ENCODE measurements at places on chromosomes 4 and X. TPM values are rescaled to one million over a fixed set of nuclear protein-coding genes. Genes with fewer than 3 reads are reported as not detected.

CEP135 gene
- 5.6 TPM for polyA plus RNA-seq

SHISA3 gene
- polyA plus RNA-seq: 3.7 TPM

GPRASP2 gene
- polyA plus RNA-seq: 15.5 TPM

VCX3B gene
- not detected for polyA plus RNA-seq

POF1B gene
- 0.05 TPM for polyA plus RNA-seq

DNA sequence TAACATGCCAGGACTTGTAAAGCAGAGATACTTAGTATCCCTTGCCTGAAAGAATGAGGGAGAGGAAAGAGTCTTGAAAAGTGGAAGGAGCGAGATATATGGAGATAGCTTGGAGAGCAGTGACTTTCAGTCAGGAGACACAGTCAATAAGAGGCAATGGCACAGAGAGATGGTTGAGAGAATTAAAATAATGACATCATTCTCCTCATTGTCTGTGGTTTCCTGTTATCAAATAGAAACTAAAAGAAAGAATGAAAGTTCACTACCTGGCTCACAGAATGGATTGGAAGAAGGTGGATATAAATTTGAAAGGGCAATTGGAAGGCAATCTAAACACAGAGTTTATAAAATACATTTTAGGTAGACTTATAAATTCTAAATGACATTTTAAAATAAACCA lies 760.2 kb upstream of the AADAT start:
- DNase-seq: no peak

- DNase-seq: no peak
Observed at GRCh38 chr4:12928751-12929150, 555.4 kb downstream of the RAB28 start.

GRCh38 chrX:118502161-118502789 lies 6.7 kb downstream of the DOCK11 start:
- no peak for DNase-seq

- no peak for DNase-seq
Observed at GRCh38 chr4:15451866-15452765, 17.6 kb upstream of the CC2D2A start.

GRCh38 chr4:182745237-182745636 lies 171.9 kb downstream of the DCTD start:
- DNase-seq: no peak

- no peak for DNase-seq
Observed at GRCh38 chr4:33262824-33263223, 2542.7 kb downstream of the PCDH7 start.

DNA sequence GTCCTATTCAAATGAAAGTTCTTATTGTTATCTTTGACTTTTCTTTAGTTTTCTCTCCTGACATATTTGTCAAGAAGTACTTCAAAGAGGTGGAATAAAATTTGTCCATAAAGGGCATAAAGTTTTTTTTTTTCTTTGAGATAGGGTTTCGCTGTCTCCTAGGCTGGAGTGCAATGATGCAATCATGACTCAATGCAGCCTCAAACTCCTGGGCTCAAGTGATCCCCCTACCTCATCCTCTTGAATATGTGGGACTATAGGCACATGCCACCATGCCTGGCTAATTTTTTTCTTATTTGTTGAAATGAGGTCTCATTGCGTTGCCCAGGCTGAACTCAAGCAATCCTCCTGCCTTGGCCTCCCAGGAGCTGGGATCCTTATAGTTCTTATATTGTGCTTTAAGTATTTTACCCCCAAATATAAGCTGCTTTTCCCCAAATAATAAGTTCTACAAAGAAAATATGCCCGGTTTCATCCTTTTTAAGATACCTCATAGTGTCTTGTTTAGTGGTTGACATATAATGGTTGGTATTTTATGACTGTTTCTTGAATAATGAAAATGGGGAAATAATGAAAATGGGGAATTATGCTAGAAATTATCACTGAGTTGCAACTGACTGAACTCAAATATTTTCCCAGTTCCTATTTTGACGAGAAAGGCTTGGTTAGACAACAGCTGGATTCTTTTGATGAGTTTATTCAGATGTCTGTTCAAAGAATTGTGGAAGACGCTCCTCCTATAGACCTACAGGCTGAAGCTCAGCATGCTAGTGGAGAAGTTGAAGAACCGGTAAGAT lies 11.6 kb downstream of the POLR2B start:
- no peak for DNase-seq

DNA sequence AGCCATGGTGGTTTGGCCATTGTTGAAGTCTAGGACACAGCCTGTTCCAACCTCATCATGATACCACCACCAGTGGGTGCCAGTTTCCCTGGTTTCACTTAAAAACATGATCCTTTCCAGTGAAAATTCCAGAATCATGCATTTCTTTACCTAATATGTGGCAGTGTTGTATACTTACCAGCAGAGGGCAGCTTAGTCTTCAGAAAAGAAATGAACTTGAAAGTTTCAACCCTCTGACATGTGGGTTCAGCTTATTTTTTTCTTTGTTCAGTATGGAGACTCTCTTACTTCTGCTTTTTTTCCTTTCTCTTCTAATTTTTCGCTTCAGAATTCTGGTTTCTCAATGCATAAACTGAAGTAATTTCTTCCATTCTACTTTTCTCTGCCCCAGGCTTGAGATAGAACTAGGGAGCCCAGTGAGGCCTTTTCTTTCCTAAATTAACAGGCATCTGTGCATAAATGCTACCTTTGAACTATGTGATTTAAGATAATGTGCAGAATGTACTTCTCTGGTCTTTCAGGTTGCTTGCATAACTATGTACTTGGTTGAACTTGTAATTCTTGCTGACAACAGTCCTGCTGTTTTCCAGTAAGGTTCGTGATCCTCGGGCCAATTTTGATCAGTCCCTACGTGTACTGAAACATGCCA lies 10.7 kb downstream of the LIAS start:
- peak; percentile 46 for DNase-seq

- DNase-seq: no peak
Observed at GRCh38 chr4:94447754-94448411, 3.9 kb upstream of the PDLIM5 start.

DNA sequence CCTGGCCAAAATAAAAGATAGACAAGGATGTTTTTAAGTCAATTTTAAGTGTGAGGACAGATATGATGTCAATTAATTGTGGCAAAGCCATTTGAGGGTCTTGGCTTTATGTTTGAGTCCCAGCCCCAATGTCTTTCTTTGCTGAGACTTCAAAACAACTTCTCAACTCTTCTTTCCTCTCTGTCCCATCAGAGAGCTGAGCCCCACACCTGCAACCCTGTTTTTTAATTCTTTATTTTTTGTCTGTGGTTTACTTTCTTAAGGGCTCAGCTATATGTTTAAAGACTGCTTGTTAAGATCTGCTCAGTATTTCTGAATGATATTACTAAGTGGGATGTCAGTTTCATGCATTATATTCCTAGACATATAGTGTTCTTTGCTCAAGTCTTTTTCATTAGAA lies 164.3 kb downstream of the HS3ST1 start:
- DNase-seq: no peak

Measured in forelimb muscle (tissue), 1 donor.